ENCODE measurements at places on chromosomes 7 and 10. TPM values are rescaled to one million over a fixed set of nuclear protein-coding genes. Genes with fewer than 3 reads are reported as not detected.

GRCh38 chr10:4102802-4103344 is 317.9 kb upstream of the KLF6 start:
- no peak for DNase-seq

Gene HOXA13
- not detected for total RNA-seq

Gene FOXI2
- not detected for total RNA-seq

GRCh38 chr10:30637881-30638467 is 8.4 kb upstream of the LYZL2 start:
- DNase-seq = peak; percentile 94

GRCh38 chr10:86437447-86437846 is 70.9 kb upstream of the GRID1 start:
- no peak for DNase-seq

DNA sequence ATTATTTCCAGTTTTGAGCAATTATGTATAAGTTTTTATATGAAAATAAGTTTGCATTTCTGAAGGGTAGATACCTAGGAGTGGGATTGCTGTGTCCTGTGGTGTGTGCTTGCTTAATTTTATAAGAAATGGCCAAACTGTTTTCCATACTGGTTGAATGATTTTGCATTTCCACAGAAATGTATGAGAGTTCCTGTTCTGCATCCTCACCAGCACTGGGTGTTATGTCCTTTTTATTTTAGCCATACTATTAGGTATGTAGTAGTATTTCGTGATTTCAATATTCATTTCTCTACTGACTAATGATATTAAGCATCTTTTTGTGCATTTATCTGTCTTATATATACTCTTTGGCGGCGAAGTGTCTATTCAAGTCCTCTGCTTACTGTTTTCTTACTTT is 22.3 kb downstream of the CAPZA2 start:
- no peak for DNase-seq

- DNase-seq = no peak
These were observed 55.7 kb upstream of the MKX start for GRCh38 chr10:27801171-27801785.

- DNase-seq = peak; percentile 89
These were observed at the start of gene USP54 for GRCh38 chr10:73590881-73591799. TSS of gene USP54 (minus strand) at chr10:73591342. CDS start at chr10:73575658, 15,684 bp downstream.

GRCh38 chr10:28425422-28425821 is 107.5 kb upstream of the WAC start:
- DNase-seq = no peak

DNA sequence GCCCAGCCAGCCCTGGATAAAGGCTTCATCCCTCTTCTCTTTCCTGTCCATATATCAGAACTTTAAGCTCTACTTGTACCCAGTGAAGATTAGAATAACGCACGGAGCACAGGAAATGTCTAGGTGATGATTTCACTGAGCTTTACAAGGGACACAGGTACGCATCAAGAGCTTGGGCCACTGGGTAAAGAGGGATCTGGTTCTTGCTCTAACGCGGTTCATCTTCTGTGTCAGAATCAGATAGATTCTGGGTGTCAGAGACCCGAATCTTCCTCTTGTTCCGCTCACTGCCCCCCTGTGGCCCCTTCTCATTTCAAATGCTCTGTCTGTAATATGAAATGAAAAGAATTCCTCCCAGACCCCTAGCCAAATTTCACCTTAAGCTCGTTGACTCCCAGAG is 24.7 kb downstream of the IL2RA start:
- DNase-seq = no peak

Data from fibroblast of lung (primary cell).